NCI-H460 (cell line): ENCODE measurements at places on chromosomes 3 and 15. TPM values are rescaled to one million over a fixed set of nuclear protein-coding genes. Genes with fewer than 3 reads are reported as not detected.
A peak's percentile ranks its signal among the peaks of the same experiment; 100 is the strongest.

GRCh38 chr3:152019508-152019907 is 146.1 kb downstream of the SUCNR1 start:
- no peak for DNase-seq

GRCh38 chr3:37766797-37767776 is 94.6 kb upstream of the CTDSPL start:
- DNase-seq = no peak

DNA sequence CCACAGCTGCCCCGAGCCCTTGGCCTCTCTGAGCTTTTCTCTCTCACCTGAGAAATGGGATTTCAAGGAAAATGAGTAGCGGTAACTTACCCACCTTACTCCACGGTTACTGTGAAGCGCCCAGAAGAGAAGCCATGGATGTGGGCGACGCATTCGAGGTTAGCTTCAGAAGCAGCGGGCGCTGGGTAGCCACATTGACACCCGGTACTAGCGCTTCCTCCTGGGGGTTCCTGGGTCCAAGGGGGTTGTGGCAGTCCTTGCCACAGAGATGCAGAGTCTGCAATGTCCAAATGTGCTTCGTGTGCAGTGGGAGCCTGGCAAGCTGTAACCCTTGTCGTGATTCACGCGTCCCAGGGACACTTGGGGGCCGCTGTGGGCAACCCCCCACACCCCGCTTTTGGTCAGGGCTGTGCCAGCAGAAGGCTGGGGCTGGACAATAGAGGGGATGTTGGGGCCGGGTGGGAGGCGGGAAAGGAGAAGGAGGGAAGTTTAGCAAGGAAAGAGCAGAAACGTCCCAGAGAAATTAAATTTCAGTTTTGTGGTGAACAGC is 41.4 kb upstream of the FURIN start:
- DNase-seq = no peak

GRCh38 chr15:89416339-89417183 is 79.8 kb downstream of the RHCG start:
- DNase-seq = peak; percentile 75

DNA sequence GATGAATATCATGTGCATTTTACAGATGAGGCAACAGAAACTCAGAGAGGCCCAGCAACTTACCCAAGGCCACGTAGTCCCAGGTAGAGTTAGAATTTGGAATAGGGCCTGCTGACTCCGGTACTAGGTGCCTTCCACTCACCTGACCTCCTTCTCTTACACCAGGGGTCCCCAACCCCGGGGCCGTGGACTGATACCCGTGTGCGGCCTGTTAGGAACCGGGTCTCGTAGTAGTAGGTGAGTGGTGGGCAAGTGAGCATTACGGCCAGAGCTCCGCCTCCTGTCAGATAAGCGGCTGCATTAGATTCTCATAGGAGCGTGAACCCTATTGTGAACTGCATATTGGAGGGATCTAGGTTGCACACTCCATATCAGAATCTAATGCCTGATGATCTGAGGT is 64.8 kb downstream of the SMAD3 start:
- no peak for DNase-seq

DNA sequence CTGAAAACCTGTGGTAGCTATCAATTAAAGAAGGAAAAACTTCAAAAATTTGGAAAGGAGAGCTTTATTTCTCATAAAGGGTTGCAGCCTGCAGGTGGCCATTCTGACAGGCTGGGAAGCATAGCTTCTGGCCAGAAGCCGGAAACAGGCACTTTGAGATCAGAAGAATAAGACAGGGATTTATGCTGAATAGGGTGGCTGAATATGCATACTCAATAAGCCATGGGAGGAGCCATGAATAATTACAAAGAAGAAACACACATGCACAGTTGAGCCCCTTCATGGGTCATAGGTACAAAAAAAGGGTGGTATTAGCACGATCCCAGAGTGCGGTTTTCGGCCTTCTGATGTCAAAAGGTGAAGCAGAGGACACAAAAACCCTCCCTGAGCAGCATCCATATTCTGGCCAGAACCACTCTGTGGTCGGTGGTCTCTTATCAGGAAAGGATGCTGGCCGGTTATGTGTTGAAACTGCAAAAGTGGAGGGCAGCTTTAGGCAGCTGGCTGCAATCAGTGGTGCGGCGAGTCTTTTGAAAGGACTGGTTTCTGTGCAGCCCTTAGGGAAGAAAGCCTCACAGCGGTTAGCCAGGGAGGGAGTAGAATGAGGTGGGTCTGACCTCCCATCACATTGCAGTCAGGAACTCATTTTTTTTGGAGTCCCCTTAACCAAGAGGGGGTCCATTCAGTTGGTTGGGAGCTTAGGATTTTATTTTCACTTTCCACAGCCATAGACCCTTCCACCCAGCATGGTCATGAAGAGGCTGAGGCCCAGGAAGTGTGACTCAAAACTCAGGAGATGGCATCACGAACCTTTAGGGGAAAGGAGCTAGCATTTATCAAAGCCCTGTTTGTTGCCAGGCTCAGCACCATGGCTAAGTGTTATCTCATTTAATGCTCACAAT is 34.7 kb upstream of the CCDC174 start:
- DNase-seq = no peak

DNA sequence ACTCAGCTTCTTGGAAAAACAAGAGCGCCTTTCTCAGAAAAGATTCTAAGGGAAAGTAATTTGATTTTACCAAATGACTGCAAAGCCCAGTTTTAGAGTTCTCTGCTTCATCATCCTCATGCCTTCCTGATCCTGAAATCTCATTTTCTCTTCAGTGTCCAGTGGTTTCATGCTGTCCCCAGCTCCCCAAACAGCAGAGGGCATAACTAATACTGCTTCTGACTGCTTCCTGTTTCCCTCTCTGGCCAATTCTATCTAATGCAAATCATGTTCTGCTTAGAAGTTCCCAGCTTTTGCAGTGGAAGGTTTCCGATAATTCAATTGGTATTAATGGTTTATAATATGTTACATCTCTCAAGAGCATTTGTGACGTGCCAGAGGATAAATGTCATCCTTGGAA is 161.1 kb downstream of the CLSTN2 start:
- DNase-seq = no peak

GRCh38 chr15:26038693-26039092 is 175.6 kb upstream of the ATP10A start:
- no peak for DNase-seq

DNA sequence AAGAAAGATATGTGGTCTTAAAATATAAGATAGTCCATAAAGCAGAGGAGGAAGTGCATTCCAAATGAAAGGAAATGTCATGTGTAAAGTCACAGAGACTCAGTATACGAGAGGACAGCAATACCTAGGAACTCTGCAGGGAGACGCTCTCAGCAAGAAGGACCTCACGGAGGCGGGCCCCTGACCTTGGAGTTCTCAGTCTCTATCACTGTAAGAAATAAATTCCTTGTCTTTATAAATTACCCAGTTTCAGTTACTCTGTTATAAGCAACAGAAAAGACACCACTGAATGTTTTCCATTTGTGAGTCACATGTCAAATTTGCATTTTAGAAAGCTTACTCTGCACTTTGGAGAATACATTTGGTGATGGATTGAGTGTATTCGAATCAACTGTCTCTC is 140.6 kb downstream of the GBE1 start:
- DNase-seq = no peak

DNA sequence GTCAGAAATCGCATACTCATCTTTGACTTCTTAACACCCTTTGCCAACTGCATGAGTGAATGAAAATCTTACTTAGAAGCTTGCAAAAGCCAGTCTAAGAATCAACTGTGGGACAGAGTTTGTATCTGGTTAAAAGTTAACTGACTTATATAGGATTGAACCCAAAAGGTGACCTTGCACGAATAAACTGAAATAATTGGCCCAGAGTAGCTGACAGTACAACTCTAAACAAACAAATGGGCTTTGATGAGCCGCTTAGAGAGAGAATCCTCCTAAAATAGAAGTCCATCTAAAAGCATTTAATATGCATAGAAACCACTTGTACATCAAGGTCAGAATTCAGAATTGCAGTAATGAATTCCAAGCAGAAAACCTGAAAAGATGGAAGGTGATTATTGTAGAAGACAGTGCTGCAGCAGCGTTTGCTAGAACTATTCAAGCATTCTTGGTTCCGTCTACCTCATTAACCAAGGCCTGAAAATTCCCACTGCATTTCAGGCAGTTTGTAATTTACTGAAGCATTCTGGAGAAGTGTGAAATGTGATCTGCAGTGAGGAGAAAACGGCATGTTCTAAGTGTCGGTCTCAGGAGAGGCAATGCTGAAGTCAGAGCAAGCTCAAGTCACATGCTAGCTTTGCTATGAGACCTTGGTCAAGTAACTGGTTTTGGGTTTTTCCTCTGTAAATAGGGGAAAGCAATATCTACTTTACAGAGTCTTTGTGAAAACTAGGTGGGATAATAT is 103.7 kb downstream of the CADPS start:
- DNase-seq = no peak

GRCh38 chr15:83435782-83436181 is 11.4 kb upstream of the SH3GL3 start:
- no peak for DNase-seq

DNA sequence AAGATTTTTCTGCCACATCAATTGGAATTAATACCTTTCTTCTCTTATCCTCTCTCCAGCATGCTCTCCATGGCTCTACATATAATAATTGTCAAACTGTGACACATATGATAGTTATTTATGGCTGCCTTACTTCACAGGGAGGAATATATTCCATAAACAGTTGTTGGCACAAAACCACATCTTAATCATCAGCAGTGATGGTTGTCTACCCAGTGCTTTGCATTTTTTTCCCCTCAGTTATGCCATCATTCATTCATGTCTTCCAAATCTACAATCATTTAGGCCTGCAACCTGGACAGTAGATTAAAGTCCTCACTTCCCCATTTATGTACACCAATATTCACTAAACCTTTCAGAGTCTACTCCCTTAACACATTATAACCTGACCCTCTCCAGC is 107.7 kb downstream of the THRB start:
- DNase-seq = no peak

DNA sequence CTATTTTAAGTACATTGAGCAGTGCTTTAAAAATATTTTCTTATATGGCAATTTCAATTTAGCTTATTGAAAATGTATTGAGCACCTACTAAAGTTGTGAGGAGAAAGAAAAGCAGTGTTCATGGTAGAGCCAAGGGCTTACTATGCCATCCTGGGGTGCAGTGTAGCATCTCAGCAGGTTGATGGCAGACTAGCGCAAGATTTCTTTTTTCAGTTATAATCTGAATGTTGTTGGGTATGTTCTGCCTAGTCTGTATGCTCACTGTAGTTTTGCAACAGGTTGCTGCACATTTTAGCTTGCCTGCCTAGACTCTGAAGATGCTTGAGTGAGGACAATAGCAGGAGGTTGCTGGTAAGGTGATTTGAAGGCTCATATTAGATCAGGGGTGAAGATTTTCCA is 103.1 kb upstream of the UNC13C start:
- no peak for DNase-seq

- no peak for DNase-seq
Measured at GRCh38 chr3:43405888-43406642, 119.7 kb downstream of the SNRK start.

DNA sequence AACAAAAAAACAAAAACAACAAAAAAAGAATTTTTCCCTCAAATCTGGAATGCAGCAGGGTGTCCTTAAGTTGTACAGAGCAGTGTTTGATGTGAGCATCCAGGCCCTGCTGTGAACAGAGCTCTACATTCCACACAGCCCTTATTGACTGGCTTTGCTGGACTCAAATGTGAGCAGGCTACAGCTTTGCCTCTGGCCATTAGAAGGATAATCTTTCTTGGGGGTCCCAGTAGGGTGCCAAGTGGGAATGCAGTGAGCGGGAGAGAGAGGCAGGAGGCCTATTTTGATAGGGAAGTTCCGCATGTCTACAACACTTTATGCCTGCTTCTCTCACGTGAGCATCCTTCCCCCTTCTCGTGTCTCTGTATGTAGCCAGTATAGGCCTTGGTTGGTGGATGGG is 34.4 kb upstream of the TPRG1 start:
- DNase-seq = no peak

DNA sequence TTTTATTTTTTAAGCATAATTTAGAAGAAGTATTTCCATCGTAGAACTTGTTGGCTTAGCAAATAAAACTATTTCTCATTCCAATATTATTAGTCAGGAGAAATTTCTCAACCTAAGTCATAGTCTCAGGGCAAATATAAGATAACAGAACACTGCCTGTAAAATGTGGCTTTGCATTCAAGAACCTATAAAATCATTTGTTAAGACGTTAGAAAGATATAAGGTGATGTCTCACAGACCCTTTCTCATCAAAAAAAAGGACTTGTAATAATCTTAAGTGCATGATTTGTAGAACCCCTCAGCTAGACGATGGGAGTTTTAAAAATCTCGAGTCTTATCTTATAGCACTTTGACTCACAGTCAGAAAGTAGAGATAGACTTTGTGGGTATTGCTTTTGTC is 314.7 kb upstream of the CFAP20DC start:
- no peak for DNase-seq

GRCh38 chr3:50189274-50189673 is 2.1 kb upstream of the GNAT1 start:
- peak; percentile 62 for DNase-seq

DNA sequence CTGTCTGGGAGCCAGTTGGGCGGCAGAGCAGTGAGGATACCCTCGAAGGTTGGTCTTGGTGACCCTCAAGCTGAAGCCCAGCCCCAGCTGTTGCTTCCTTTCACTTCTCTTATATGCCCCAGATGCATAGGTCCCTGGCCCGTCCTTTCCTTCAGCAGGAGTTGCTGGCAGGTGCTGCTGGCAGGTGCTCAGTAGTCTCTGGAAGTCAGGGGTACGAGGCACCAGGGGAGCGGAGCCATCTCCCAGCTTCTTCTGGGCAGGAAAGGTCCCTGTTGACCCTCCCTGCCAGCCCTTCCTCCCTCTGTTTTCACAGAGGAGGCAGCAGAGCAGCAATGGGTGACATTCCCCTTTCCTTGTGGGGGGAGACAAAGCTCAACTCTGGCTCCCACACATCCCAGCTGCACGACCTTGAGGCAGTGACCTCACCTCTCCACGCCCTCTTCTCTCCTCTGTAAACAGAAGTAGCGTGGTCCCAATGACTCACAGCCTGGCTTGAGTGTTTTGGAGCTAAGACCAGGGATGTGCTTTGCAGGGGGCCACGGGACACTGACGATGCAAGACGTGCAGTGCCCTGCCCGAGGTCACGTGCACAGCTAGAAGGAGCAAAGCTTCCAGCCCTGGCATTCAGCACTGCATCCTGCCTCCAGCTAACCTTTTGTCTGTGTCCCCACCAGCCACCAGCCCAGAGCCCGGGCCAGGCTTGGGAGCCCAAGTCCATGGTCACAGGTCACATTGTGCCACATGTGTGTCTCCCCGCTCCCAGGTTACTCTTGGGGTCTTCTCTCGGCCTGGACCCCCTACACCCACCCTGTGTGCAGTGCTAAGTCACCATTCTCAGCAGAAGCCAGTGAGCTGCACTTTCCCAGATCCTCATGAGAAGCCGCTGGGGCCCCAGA is 49.7 kb downstream of the SLC6A6 start:
- DNase-seq = no peak

Gene ARPP21
- total RNA-seq = 0.12 TPM in 1 of 2 replicates, not detected in the other

Gene RABL3
- total RNA-seq = 15.1 and 21.2 TPM in 2 replicates

Gene C15orf62
- total RNA-seq = 0.25 and 0.40 TPM in 2 replicates

Gene GATM
- 0.25 and 0.78 TPM in 2 replicates for total RNA-seq

Gene GREM1
- total RNA-seq = not detected in 2 replicates

Gene ULK3
- total RNA-seq = 32.1 and 32.7 TPM in 2 replicates

Gene TM6SF1
- total RNA-seq = 0.29 and 0.37 TPM in 2 replicates

Gene POTEB3
- total RNA-seq = 0.05 TPM in 1 of 2 replicates, not detected in the other

Gene LMOD3
- 0.84 and 1.1 TPM in 2 replicates for total RNA-seq

Gene LTF
- not detected in 2 replicates for total RNA-seq

Gene PRR20G
- total RNA-seq = not detected in 2 replicates

Gene GOLGA8J
- not detected in 2 replicates for total RNA-seq
